ENCODE measurements at places on chromosomes 16 and 17. TPM values are rescaled to one million over a fixed set of nuclear protein-coding genes. Genes with fewer than 3 reads are reported as not detected.
A peak's percentile ranks its signal among the peaks of the same experiment; 100 is the strongest.

DNA sequence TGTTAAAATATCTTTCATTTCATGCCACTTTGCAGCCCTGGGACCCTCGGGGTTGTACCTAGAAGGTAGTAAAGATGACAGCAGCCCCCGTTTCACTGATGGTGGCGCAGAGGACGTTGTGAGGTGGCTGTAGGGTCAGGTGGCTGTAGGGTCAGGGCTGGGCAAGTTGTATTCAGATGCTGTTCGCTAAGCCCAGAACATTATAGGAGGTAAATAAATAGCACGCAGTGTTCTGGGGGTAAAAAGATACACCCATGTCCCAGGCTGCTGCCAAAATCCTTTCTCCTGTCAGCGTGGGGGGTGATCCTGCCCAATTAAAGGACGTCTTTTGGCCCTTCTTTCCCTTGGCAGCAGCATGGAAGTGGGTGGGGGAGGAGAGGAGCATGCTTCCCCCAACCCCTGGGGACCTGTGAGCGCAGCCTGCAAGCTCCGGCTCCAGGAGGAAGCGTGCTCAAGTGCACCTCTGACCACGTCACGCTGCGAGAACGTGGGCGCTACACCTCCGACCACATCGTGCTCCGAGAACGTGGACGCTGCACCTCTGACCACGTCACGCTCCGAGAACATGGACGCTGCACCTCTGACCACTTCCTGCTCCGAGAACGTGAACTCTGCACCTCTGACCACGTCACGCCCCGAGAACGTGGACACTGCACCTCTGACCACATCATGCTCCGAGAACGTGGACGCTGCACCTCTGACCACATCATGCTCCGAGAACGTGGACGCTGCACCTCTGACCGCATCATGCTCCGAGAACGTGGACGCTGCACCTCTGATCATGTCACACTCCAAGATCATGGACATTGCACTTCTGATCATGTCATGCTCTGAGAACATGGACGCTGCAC is 182.1 kb downstream of the RPTOR start:
- DNase-seq, result no peak

The EVI2A gene
- polyA plus RNA-seq, result 0.77 TPM

The CARD14 gene
- not detected for polyA plus RNA-seq

- DNase-seq, result no peak
Measured at GRCh38 chr16:8893426-8893825, 11.3 kb downstream of the LITAFD start.

DNA sequence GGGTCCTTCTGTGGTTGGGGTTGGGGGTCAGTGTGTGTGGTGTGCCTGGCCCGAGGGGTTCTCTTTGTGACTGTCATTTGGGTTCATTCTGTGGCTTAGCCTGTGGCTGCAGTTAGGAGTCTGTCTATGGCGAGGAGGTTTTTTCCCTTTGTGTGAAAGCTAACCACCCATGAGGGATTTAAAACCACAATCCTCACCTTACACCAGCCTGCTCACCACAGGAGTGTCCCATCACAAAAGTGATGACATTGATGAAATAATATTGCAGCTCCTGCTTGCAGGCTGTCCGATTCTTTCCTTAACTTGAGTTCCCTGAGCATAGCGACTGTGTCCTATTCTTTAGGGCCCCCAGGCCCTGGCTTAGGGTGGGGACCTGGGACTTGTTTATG is 113.6 kb downstream of the RAP1GAP2 start:
- DNase-seq, result no peak

The TMEM88 gene
- 0.07 TPM for polyA plus RNA-seq

DNA sequence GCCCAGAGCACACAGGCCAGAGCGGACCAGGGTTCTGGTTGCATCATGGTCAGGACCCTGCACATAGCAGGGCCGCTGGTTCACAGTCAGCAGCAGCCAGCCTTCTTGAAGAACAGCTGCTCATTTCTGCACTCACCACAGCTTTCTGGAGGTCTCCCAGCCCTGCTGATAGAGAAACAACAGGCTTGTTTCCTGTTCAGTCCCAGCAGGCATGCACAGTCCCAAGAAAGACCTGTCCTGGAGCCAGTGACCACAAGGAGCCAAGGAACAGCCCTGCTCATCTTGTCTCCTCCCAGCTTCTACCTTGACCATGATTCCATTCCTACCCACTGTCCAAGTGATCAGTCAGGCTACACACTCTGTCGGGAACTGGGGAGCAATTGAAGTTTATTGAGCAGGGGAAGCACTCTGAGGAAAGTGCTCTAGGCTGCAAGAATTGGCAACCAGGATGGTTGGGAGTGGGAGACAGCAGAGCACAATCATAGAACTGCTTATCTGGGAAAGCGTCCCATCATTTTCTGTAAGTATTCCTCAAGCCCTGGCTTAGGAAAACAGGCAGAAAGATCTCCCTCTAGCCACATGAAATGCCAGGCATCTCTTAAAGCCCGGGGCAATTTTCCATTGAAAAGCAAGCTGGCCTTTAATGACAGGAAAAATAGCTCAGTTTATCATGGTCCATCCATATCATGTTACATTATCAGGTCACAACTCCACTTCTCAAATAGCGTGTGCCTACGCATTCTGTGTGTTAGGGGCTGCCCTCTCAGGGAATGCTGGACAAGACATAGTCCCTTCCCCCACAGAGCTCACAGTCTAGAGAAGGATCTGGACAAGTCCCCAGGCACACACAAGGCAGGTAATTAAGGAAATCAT is 155.4 kb upstream of the FOXF1 start:
- DNase-seq, result peak; percentile 69

The CTRB2 gene
- polyA plus RNA-seq, result not detected

- no peak for DNase-seq
Measured at GRCh38 chr16:13178318-13178717, 276.9 kb downstream of the SHISA9 start.

DNA sequence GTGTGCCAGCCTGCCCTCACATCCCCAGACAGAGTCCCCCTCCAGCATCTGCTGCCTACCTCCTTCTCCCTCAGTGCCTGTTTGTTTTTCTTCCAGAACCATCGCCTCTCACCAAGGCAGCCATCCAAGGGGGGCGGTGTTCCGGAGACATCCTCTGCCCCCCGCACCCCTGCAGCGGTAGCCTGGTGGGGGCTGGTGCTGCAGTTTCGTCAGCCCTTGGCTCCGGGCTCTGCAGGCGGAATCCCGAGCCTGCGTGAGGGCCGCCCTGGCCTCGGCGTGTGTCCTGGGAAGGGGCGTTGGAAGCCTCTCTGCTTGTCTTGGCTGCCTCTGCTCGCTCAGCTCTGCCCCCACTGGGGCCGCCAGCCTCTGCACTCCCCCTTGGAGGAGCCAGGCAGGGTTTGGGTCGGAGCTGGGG is 126.0 kb upstream of the CIBAR2 start:
- peak; percentile 91 for DNase-seq
